Cardiac atrium fibroblast (primary cell): ENCODE measurements at places on chromosomes 12 and 14. TPM values are rescaled to one million over a fixed set of nuclear protein-coding genes. Genes with fewer than 3 reads are reported as not detected.

Gene SMCO2
- total RNA-seq: not detected in 2 replicates

Gene SLC5A8
- total RNA-seq: not detected in 2 replicates

Gene SMCO3
- total RNA-seq: 0.65 and 2.0 TPM in 2 replicates

Gene PTGDR
- total RNA-seq: not detected in 2 replicates

Gene SOCS4
- total RNA-seq: 7.9 and 13.1 TPM in 2 replicates

Gene C12orf43
- total RNA-seq: 16.2 and 16.8 TPM in 2 replicates

Gene LRFN5
- 1.3 and 1.6 TPM in 2 replicates for total RNA-seq

Gene ABCC9
- under 0.01 and 0.16 TPM in 2 replicates for total RNA-seq

Gene P2RX2
- not detected in 2 replicates for total RNA-seq

Gene PTGER2
- total RNA-seq: 1.6 and 1.8 TPM in 2 replicates

Gene DPPA3
- total RNA-seq: not detected in 2 replicates

Gene SERPINA1
- not detected in 2 replicates for total RNA-seq

Gene C1QL4
- total RNA-seq: not detected in 2 replicates

Gene ARHGAP5
- total RNA-seq: 26.9 and 36.1 TPM in 2 replicates

Gene HNRNPA1
- 355 and 603 TPM in 2 replicates for total RNA-seq

Gene CLEC7A
- not detected in 2 replicates for total RNA-seq

Gene FRMD6
- total RNA-seq: 46.9 and 77.0 TPM in 2 replicates

Gene CCDC184
- total RNA-seq: 0.16 and 1.8 TPM in 2 replicates

Gene SLC2A13
- total RNA-seq: 13.2 and 19.1 TPM in 2 replicates

Gene CCDC198
- total RNA-seq: not detected in 2 replicates

Gene KRT74
- not detected in 2 replicates for total RNA-seq

Gene SLC4A8
- 0.49 TPM in 1 of 2 replicates, not detected in the other for total RNA-seq

Gene FGF23
- total RNA-seq: not detected in 2 replicates

Gene KRT72
- not detected in 2 replicates for total RNA-seq

Gene LRTM2
- total RNA-seq: not detected in 2 replicates

Gene OR10P1
- not detected in 2 replicates for total RNA-seq

Gene GLT8D2
- total RNA-seq: 24.3 and 27.8 TPM in 2 replicates

Gene PLEKHD1
- total RNA-seq: not detected in 2 replicates

Gene TMTC1
- total RNA-seq: 90.8 and 114 TPM in 2 replicates

Gene CYP46A1
- under 0.01 and 1.4 TPM in 2 replicates for total RNA-seq

Gene PZP
- not detected in 2 replicates for total RNA-seq

Gene OR6C6
- total RNA-seq: not detected in 2 replicates

Gene DNAJC22
- 0.72 and 1.5 TPM in 2 replicates for total RNA-seq

Gene EIF2S3B
- total RNA-seq: 0.49 and 0.54 TPM in 2 replicates

Gene CLECL1
- not detected in 2 replicates for total RNA-seq

Gene PLCZ1
- total RNA-seq: not detected in 2 replicates

Gene KLHDC1
- total RNA-seq: 2.5 and 2.6 TPM in 2 replicates

Gene C12orf54
- total RNA-seq: not detected in 2 replicates

Gene SYNDIG1L
- total RNA-seq: not detected in 2 replicates

Gene NINJ2
- total RNA-seq: 0.49 TPM in 1 of 2 replicates, not detected in the other

Gene EML5
- not detected in 2 replicates for total RNA-seq

Gene PA2G4
- 72.4 and 89.7 TPM in 2 replicates for total RNA-seq

Gene MYL2
- total RNA-seq: not detected in 2 replicates

Gene MIPOL1
- 1.6 and 3.2 TPM in 2 replicates for total RNA-seq

Gene MUCL1
- total RNA-seq: not detected in 2 replicates
